ENCODE measurements at places on chromosomes 2 and 18.

GRCh38 chr2:98561902-98562695 lies 46.2 kb downstream of the COA5 start:
- DNase-seq = no peak

GRCh38 chr2:24819442-24820174 lies 26.4 kb downstream of the CENPO start:
- no peak for DNase-seq

- DNase-seq = no peak
Observed at GRCh38 chr2:133846476-133846875, 278.2 kb upstream of the NCKAP5 start.

GRCh38 chr2:182359027-182359989 lies 67.5 kb downstream of the PDE1A start:
- no peak for DNase-seq

GRCh38 chr2:220226546-220226945 lies 599.1 kb downstream of the SLC4A3 start:
- no peak for DNase-seq

DNA sequence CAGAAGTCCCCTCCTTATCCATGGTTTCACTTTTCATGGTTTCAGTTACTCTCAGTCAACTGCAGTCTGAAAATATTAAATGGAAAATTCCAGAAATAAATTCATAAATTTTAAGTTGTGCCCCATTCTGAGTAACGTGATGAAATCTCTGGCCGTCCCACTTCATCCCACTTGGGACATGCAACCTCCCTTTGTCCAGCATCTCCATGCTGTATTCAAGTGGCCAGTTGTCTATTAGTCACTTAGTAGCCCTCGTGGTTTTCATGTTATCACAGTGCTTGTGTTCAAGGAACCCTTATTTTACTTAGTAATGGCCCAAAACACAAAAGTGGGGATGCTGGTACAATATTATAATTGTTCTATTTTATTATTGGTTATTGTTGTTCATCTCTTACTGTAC lies 18.0 kb upstream of the DAPL1 start:
- DNase-seq = no peak

- DNase-seq = peak; percentile 10
Observed at GRCh38 chr2:209556354-209556961, 132.6 kb downstream of the MAP2 start.

GRCh38 chr2:145360129-145360790 lies 840.3 kb upstream of the ZEB2 start:
- no peak for DNase-seq

DNA sequence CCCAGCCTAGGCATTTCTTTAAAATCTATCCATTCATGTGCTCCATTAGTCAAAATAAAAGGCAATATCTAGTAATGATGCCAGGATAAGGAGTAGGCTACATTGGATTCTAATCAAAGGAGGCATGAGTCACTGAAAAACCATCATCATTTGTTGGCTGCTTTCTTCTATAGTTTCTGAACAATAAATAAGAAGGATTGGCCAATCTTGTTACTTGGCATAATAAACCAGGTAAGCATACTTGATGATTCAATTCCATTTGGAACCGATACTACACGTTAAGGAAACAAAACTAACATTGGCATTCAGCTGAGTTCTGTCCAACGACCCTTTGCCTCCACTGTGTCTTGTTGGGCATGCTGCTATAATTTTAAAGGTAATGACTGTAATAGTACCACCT lies 27.2 kb downstream of the ATP8B1 start:
- DNase-seq = no peak

DNA sequence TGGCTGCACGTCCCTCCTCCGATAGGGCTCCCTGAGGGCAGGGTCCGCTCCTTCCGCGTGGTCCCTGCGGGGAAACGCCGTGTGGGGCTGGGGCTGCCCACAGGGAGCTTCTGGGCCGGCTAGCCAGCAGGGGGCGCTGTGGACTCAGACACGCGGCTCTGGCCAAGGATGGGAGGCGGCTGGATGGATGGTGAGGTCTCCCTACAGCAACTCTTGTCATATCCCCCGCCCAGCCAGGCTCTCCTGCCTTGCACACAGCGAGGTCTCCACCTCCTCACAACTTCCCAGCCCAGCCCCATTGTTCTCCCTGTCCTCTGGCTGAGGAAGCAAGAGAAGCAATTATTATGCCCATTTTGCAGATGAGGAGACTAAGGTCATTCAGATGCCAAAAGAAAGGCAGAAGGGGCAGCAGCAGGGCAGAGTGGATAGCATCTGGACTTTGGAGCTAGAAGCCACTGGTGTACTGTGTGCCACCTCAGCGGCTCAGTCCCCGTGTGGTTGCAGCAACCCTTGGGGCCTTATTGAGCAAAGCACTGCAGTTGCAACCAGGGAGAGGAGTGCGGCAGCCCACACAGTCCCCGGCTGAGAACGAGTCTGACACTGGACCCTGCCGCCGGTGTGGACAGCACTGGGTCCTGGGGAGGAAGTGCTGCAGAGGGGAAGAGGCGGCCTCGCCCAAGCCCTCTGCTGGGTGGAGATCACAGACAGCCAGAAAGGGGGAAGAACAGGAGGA lies 99.0 kb downstream of the ZFP36L2 start:
- DNase-seq = no peak

GRCh38 chr2:38057651-38058410 lies 18.1 kb downstream of the CYP1B1 start:
- DNase-seq = no peak

- DNase-seq = no peak
Observed at GRCh38 chr2:1727101-1727771, 17.1 kb downstream of the PXDN start.

- no peak for DNase-seq
Observed at GRCh38 chr18:56545464-56545863, 92.9 kb downstream of the TXNL1 start.

DNA sequence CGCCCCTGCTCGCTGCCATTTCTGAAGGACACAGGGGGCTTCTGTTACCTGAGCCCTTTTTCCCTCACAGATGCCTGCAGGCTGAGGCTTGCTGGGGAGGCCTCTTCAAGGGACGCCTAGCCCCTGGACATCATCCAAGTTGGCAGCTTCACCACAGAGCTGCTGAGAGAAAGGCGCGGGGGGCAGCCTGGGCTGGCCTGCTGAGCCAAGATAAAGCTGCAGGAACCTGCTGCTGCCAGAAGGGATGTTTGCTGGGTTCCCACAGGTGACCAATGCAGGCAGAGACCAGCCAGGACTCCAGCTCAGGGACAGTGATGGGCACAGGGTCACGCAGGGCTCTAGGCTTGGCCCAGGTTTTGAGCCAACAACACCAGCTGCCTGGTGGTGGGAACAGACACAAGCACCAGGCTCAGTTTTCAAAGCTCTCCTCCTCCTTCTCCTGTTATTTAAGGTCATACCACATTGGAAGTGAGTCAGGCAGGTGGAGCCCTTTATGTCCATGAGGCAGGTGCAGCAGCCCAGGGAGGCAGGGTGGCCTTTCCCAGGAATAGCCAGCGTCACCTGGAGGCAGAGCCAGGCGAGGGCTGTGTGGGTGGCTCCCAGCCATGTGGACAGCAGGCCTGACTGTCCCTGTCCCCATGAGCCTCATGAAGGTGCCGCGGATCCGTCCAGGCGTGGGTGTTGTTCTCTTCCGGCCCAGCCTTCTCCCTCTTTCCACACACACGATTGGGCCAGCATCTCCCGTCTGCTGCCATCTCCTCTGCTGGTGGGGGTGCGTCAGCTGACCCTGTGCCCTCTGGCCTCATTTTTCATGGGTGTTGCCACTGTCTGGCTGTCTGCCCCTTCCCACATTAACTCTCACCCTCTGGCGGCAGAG lies 515.5 kb upstream of the MYT1L start:
- no peak for DNase-seq
